ENCODE measurements at places on chromosomes 2 and 18. TPM values are rescaled to one million over a fixed set of nuclear protein-coding genes. Genes with fewer than 3 reads are reported as not detected.

GRCh38 chr18:77635858-77636257 is 386.2 kb downstream of the GALR1 start:
- DNase-seq: no peak

The SCN2A gene
- 1.9 TPM for total RNA-seq

The TMEM37 gene
- total RNA-seq: 7.1 TPM

- DNase-seq: no peak
These were observed 10.8 kb downstream of the GLS start for GRCh38 chr2:190891372-190891771.

DNA sequence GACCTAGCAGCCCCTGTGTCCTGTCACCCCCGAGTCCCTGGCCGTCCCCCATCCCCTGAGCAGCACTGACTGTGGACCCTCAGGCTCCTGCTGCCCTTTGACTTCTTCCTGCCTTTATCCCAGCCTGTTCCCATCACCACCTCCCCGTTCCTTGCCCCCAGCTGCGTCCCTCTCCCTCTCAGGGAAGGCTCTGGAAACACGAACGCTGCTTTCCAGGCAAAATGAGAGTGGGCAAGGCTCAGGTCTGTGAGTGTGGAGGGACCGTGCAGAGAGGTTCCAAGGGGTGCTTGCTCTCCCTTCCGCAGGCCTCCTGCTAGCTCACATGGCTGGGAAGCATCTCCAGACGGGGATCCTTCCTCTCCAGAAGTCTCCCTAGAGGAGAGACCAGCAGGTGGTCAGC is 501.8 kb upstream of the SALL3 start:
- no peak for DNase-seq

GRCh38 chr2:150120326-150120955 is 367.0 kb downstream of the RND3 start:
- DNase-seq: no peak

DNA sequence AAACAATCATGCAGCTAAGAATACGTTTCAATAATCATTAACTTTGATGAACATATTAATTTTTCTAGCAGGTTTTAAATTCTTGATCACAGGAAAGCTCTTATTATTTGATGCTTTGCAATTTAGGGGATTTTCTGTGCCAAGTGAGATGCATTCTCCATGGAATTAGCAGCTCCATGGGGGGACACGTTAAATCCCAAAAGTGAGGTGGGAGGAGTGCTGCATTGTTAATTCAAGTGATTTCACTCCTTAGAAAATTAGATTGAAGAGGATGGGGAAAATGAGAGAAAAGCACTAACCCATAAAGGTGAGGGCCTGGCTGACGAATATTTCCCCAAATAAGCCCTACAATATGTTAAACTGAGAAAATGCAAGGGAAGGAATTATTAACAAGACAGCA is 69.2 kb downstream of the ACVR1C start:
- no peak for DNase-seq

The TNFAIP6 gene
- total RNA-seq: 14.4 TPM

DNA sequence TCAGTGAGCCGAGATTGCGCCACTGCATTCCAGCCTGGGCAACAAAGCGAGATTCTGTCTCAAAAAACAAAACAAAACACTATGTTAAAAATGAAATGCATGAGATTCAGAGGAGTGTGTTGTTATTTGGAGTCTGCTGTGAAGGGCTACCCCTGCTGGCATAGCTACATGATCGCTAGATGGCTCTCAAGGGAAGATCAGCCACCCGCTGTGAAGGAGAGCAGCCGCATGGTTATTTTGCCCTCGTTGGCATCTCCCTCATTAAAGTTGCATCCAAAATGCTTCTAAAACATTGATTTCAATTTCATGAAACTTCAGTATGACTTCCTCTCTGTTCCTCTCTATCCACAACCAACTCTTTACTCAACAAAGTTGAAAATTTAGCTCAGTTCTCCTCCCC is 54.8 kb upstream of the NDUFV2 start:
- DNase-seq: no peak

DNA sequence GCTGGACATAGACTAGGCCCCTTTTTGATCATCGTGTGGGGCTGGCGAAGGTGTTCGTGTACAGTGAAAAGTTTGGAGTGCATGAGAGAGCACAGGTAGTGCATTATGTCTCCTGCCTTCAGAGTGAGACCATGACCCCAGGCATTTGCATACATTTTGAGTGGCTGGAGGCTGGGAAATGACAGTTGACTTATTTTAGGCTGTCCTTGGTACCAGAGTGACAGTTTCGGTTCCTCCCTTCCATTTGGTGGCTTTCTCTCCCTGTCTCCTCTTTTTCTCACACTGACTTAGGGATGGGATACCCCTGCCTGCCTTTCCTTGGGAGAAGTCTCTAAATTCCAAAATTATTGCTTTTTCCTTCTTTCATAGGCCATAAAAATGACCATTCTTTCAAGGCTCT is 20.1 kb downstream of the SERPINB12 start:
- no peak for DNase-seq

- DNase-seq: no peak
These were observed 2.2 kb downstream of the RELCH start for GRCh38 chr18:62189208-62189607.

- no peak for DNase-seq
These were observed 72.1 kb upstream of the PXDN start for GRCh38 chr2:1816414-1816911.

DNA sequence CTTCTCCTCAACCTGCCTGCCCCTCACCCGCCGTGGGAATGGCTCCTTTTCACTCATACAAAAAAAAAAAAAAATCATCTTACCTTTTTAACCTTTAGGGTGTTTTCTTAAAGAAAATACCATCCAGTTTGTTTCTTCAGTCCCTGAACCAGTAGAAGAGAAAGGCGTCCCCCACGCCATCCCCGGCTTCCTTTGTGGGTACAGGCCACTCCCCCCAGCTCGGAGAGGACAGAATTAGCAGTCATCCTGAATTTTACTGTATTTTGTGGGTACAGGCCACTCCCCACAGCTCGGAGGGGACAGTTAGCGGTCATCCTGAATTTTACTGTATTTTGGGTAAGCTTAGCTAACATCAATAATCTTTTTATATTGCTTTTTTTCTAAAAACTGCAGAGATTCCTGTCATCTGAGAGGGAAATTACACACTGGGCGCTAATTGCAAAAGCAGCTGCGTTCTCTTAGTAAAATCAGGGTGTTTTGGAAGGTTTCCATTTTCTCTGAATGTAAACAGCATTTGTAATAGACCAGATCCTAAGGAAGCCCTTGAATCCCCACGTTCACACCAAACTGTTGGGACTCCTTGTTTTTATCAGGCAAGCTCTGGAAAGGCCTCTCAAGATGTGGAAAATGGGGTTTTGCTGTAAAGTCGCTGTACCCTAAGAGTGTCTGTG is 72.5 kb downstream of the NFATC1 start:
- DNase-seq: no peak

The ABCG5 gene
- not detected for total RNA-seq

GRCh38 chr2:8030573-8031303 is 651.1 kb upstream of the ID2 start:
- DNase-seq: no peak

DNA sequence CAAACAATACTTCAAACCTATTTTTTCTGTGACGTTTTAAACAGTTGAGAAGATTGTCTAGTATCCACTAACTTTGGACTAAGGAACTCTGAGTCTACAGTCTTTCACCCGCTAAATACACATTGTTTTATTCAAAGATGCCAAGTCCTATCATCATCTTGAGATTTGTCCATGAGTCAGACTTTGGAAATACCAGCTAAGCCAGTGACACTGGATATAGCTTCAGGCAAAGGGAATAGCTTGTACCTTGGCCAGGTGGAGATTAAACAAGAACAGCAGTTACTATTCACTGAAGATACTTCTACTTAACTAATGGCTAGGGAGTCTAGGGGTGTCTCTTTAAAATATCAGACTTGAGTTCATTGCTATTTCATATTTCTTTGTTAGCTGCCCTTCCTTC is 137.5 kb downstream of the COMMD1 start:
- DNase-seq: no peak

The POTEC gene
- not detected for total RNA-seq

DNA sequence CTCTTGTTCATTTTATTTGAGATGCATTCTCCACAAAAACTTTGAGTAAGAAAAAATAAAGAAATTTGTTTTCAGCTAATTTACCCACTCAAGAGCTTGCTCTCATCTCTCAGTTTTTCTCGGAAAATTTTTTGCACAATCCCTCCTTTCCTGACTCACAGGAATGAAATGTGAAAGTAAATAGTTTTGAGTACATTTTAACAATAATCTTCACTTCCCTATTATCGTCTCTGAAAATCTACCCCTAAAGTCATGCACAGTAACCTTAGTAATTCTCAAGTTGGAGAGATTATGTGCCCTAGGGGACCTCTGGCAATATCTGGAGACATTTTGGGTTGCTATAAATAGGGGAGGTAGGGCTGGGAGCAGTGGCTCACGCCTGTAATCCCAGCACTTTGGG is 2.6 kb downstream of the CYB5A start:
- DNase-seq: no peak

- no peak for DNase-seq
These were observed 28.7 kb upstream of the ATP8B1 start for GRCh38 chr18:57831597-57832377.

DNA sequence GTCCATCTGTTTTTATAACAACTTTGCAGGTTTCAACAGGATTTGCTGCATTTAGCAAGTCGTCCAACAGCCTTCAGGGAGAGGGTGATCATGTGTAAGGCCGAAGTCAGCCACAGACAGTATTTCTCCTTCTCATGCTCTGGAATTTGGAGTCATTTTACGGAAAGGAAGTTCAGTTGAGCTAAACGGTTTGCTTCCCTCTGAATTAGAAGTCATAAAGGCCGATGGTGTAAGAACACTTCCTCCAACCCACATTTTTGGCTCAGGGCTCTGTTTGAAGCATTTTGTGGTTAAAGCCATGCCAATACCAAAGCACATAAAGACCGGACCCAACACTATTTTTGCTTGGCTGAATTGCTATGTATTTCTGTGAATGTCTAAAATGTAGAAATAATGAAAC is 129.5 kb downstream of the TMEM182 start:
- DNase-seq: no peak

The ADI1 gene
- total RNA-seq: 52.9 TPM

GRCh38 chr2:86764661-86765309 is 25.9 kb downstream of the CD8A start:
- no peak for DNase-seq

- DNase-seq: no peak
These were observed 132.1 kb downstream of the MBP start for GRCh38 chr18:77000527-77000926.

The GAL3ST2 gene
- not detected for total RNA-seq

DNA sequence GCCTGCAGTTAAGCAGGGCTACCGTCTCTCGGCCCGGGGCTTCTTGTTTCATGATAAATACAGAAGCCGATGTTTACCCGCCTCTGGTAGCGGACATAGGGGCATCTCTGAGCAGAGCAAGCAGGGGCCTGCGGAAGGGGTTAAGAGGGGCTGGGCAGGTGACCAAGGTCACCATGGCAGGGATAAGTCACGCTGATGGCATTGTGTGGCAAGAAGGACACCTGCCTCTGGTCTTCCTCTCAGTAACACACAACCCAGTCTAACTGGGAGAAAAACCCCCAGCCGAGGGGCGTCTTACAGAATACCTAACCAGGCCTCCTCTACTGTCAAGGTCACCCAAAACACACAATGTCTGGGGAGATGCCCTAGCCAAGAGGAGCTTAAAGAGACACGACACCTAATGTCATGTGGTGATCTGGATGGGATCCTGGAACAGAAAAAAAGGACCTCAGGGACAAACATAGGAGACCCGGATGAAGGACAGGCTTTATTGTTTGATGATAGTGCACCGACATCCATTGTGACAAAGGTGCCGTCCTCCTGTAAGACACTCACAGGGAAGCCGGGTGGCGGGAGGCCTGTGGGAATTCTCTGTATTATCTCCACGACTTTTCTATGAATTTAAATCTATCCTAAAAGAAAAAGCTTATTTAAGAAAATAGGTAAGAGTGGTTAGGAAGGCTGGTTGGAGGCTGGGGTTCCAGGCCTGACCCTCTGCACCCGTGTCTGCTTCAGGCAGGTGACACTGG is 24.8 kb downstream of the SH3BP4 start:
- no peak for DNase-seq

- DNase-seq: peak; percentile 55
These were observed 55.6 kb downstream of the BIN1 start for GRCh38 chr2:127051116-127052056.

The RNU2-63P gene
- total RNA-seq: 10.3 TPM

The NEURL3 gene
- 0.58 TPM for total RNA-seq
